ENCODE measurements at places on chromosomes 11 and 22. TPM values are rescaled to one million over a fixed set of nuclear protein-coding genes. Genes with fewer than 3 reads are reported as not detected.
A peak's percentile ranks its signal among the peaks of the same experiment; 100 is the strongest.

DNA sequence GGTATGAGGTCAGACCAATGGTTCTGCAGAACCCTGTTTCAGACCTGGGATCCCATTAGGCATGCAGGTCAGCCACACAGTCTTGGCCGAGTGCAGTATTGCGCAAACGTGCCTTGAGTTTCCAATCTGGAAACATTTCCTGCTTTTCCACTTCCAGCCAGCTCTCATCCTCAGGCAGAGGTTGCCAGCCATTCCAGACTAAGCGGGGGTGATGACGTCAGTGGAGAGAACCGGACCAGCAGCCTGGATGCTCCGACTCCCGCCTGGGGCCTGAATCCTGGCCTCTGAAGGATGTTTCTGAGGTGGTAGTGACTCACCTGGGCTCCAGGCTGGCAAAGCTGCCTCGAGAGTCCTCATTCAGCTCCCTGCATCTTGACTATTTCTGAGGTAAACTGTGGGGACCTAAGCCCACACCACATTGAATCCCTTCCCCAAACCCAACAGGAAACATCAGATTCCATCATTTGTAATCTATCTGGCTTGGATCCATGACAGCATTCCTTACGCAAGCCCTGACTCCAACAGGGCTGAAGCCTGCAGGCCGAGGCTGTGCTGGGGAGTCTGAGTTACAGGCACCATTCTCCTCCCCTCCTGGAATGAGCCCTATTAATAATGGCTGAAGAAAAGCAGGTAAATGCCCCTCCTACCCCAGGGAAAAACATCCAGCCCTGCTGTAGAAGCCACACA lies 83.0 kb downstream of the ABTB2 start:
- peak; percentile 42 for DNase-seq

DNA sequence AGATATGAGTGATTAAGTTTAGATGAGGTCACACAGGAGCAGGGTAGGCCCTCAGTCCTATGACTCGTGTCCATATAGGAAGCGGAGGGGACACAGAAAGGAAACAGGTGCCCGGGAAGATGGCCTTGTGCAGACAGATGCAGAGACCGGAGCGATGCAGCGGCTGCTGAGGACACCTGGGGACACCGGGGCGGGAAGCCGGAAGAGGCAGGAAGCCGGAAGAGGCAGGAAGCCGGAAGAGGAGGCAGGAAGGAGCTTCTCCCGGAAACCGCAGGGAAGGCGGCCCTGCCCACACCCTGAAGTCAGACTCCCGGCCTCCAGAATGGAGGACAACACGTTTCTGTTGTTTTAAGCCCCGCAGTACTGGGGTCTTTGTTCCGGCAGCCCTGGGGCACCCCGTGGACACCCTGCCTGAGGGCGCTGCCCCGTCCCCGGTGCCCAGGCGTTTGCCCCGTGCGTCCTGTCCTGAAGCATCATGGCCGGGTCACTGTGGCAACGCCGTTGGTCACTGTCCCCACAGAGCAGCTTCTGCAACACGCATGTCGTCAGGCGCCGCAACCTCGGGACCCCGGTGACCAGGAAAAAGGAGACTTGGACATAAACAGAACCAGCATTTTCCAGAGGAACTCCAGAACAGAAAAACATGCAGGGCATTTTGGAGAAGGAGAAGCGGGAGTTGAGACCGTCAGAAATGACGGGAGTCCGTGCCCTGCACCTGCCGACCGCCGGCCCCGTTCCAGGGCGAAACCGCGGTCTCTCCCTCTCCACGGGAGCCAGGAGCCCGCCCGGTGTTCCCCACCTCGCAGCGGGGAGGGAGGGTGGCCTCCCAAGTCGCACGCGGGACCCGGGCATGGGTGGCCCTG lies 103.4 kb downstream of the BRD1 start:
- DNase-seq, result no peak

DNA sequence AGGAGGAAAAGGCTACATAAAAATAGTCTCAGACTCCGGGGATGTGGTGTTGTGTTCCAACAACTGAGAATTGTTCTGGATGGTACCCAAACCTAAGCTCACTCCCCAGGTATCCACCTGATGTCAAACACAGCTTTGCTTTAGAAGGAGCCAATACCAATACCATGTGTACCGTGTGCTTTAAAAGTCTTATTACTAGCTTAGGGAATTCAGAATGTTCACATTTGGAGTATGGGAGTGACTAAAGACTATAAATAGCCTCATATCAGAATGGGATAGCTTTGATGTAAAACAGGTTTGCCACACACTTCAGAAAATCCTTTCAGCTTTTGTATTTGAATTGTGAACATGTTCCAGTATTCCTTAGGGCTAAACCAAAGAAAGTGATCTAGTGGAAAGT lies 248.7 kb upstream of the ARHGAP42 start:
- peak; percentile 27 for DNase-seq

DNA sequence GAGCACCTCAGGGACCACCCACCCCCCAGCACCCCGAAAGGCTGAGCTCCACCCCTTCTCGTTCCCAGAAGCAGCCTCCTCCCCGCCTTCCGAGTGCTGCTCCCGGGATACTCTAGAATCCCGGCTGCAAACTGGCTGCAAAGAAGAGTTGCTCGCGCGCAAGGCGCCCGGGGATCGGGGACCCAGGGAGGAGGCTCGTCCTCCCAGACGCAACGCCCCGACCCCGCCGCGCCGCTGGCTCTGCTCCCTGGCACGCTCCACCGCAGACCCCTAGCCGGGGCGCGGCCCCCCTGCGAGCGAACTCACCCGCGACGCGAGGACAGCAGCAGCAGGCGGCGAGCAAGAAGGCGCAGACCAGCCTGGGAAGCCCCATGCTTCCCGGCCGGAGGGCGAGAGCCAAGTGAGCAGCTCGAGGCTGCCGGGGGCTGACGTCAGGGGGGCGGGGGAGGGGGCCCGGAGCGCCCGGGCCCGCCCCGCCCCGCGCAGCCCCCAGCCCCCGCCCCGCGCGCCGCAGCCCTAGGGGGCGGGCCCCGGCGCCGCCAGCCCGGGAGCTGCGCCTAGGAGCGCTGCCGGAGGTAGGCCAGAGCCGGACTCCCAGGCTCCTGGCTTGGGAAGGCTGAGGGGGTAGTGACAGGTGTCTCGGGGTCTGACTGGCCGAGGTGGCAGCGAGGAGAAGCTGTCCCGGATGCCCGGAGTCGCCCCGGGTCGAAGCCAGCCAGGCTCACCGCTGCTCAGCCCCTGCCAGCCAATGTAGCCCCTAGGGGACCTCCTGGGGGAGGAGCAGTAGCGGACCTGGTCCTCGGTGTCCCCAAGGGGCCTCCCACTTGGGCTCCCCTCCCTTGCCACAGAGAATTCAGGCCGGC lies at the start of gene MCAM:
Gene MCAM, minus strand, starts transcription at position 402 of the 863 bp plus-strand sequence. Its CDS starts 29 bp downstream, at position 373.
- peak; percentile 68 for DNase-seq

DNA sequence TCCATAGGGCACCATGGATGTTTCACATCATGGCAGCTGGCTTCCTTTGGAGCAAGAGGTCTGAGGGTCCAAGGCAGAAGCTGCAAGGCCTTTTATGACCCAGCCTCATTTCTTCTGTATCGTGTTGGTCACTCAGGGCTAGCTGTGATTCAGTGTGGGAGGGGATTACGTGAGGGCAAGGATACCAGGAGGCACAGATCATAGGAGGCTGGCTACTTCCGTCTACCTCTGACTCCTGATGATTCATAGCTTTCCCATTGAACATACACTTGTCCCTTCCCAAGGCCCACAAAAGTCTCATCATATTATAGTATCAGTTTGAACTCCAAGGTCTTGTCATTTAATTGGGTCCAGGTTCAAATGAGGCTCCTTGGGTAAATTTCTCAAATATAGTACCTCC lies 135.3 kb upstream of the ZBED5 start:
- no peak for DNase-seq

- DNase-seq, result no peak
Observed at GRCh38 chr11:59243633-59244032, 30.9 kb upstream of the MPEG1 start.

- no peak for DNase-seq
Observed at GRCh38 chr11:17250561-17251350, 25.8 kb upstream of the NUCB2 start.

GRCh38 chr11:81975261-81975900 lies 758.3 kb downstream of the FAM181B start:
- DNase-seq, result no peak

DNA sequence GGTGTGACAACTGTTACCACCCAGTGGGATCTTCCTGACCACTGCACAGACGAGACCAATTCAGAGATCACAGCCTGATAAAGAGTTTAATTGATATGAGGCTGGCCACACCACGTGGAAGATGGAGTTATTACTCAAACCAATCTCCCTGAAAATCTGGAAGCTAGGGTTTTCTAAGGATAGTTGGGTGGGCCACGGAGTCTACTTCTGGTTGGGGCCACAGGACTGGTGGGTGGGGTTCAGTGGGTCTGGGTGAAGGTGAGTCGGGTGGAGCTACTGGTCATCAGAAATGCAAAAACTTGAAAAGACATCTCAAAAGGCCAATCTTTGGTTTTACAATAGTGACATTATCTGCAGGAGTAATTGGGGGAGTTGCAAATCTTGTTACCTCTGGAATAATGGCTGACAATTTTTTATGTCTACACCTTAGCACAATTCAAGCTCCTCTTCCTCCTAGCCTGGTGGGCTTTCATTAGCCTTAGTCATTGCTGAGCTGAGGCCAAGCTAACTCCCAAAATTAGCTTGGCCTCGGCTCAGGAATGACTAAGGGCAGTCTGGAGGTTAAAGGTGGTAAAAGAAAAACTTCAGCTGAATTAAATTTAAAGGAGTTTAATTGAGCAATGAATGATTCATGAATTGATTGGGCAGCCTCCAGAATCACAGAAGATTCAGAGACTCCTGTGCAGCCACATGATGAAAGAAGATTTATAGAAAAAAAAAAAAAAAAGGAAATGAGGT lies 13.1 kb downstream of the C11orf96 start:
- DNase-seq, result no peak

The PLCB3 gene
- total RNA-seq, result 9.2 TPM

The YPEL4 gene
- 1.8 TPM for total RNA-seq

The CARD10 gene
- total RNA-seq, result 3.4 TPM

The POLD3 gene
- total RNA-seq, result 20.8 TPM

The GGTLC3 gene
- not detected for total RNA-seq

The FAM180B gene
- not detected for total RNA-seq

Measured in cerebellum (tissue), 4 donors.